Activated naive CD4-positive, alpha-beta T cell (primary cell): ENCODE measurements at places on chromosomes 3 and 15.

- no peak for DNase-seq
Observed at GRCh38 chr3:99128235-99128634, 226.7 kb upstream of the DCBLD2 start.

GRCh38 chr3:49666592-49666991, 7.6 kb upstream of the APEH start:
- DNase-seq, result no peak

DNA sequence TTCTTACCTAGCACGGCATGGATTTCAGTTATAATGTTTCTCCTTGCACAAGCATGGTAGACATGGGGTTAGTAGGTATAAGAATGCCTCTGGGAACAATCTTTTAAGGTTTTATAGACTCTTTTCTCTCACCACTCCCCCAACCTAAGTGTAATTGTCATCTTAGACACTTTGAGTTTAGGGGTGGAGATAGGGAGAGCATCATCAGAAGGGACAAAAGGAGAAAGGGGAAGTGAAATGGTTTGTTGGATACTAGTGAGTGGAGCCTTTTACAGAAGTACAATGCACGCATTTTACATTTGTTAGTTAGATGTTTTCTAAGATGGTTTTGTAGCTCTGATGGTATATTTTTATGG, 189.2 kb downstream of the TP63 start:
- DNase-seq, result no peak

- no peak for DNase-seq
Observed at GRCh38 chr3:30293621-30294240, 312.7 kb upstream of the TGFBR2 start.

DNA sequence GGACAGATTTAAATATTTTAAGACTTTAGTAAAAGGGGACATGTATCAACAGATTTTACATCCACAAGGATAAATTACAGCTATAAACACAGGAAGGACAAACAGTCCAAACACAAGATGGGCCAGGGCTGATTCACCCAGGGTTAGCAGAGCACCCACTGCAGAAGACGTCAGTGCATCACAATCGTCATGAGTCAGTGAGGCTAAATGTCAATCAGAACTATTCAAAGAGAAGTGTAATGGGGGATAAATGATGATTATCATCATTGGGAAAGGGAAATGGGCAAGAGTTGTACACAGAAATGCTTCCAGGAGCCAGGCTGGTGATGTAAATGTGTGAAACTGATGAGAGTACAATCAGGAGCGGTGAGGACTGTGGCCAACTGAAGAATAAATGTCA, 226.8 kb downstream of the PLCL2 start:
- DNase-seq, result no peak

DNA sequence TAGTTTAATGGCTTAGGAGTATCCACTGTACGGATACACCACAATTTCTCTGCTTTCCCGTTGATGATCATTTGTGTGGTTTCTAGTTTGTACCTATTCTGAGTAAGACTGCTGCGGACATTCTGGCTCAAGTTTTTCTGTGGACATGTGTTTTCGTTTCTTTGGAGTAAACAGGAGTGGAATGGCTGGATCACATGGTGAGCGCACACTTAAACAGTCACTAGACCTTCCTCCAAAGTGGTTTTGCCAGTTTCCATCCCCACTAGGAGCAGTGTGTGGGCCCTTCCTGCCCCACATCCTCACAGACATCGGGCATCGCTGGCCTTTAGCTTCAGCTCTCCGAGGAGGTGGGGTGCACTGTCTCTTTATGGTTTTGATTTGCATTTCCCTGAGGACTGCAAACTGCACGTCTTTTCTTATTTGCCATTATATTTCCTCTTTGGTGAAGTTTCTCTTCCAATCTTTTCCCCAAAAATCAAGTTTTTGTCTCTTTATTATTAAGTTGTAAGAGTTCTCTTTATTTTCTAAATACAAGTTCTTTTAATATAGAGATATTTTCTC, 94.1 kb downstream of the VGLL4 start:
- no peak for DNase-seq
